Stimulated activated CD4-positive, alpha-beta T cell treated with anti-CD3 and anti-CD28 coated beads, Interleukin-15, amount 100 ng/mL, for 1 hour (primary cell): ENCODE measurements at places on chromosomes 1 and 21.

GRCh38 chr1:46757956-46758528 lies 39.1 kb upstream of the EFCAB14 start:
- DNase-seq = no peak

DNA sequence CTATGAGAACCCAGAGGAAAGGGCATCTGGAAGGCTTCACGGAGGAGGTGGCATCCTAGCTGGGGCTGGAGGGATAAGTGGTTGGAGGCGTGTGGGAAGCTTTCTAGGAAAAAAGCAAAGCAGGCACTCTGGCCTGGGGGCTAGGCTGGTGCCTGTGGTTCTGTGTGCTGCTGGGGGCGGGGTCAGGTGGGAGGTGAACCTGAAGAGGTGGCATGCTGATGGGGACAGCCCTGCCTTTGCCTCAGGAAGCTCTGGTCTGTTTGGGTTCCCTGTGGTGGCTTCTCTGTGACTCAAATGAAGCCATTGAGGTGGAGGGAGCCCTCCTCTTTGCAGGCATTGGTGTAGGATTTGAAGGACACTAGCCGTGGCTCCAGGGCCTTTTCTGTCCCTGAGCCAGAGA lies 221.6 kb upstream of the POU3F1 start:
- no peak for DNase-seq

GRCh38 chr21:28126521-28127174 lies 866.0 kb downstream of the LTN1 start:
- no peak for DNase-seq

- no peak for DNase-seq
These were observed 66.4 kb downstream of the LRRC8D start for GRCh38 chr1:89887270-89887669.

GRCh38 chr21:33112151-33112550 lies 42.2 kb downstream of the OLIG1 start:
- no peak for DNase-seq

DNA sequence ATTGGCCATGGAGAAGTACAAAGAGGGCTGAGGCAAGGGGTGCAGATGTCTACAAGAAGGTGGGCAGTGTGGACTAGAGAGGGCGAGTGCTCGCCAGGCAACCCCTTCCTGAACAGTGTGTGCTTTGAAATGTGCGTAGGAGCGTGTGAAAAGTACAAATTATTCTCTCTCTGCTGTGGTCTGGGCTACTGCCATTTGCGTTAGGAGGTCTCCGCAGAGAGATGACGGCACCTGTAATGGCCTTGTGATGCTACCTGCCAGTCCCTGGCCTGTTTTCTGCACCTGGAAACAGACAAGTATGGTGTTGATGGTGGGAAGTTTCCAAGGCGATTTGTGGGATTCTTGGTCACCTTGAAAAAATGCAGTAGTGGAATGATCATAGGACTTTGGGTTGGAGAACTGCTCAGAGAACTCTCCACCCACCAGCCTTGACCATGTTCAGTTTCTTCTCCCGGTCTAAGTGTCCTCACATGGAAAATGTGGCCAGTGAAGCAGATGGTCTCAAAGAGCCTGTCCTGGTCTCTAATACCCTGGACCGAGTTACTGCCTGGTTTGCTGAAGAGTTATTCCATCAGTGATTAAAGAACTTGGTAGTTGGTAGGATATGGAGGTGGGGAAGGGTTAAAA lies 74.5 kb downstream of the MRPS6 start:
- DNase-seq = no peak

GRCh38 chr1:40784771-40785151 lies 1.2 kb downstream of the KCNQ4 start:
- no peak for DNase-seq

GRCh38 chr1:188584119-188584518 lies 1755.4 kb downstream of the PLA2G4A start:
- no peak for DNase-seq

GRCh38 chr21:33543505-33544129 lies 779 bp downstream of the SON start:
- DNase-seq = peak; percentile 51

DNA sequence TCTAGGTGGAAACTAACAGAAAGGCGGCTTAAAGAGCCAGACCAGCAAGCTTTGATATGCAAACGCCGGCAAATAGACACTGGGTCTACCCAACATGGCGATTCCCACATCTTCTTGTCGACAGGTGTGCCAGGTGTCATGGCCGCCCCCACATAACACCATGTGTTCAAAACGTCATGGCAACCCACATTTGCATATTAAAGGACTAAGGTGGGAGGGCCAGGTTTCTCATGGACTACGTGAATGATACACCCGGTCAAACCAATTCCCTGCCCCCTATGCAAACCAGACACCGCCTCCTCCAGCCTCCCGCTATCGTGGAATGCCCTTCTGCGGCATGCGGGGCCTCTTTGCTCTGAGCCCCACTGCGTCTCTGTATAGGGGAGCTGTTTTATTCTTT lies 41.3 kb downstream of the ICOSLG start:
- DNase-seq = no peak

- no peak for DNase-seq
These were observed 40.1 kb upstream of the LRRC8D start for GRCh38 chr1:89780721-89781120.

- DNase-seq = no peak
These were observed 897 bp downstream of the EPHX4 start for GRCh38 chr1:92030656-92031107.

GRCh38 chr21:36792505-36792967 lies 93.6 kb downstream of the SIM2 start:
- DNase-seq = no peak

DNA sequence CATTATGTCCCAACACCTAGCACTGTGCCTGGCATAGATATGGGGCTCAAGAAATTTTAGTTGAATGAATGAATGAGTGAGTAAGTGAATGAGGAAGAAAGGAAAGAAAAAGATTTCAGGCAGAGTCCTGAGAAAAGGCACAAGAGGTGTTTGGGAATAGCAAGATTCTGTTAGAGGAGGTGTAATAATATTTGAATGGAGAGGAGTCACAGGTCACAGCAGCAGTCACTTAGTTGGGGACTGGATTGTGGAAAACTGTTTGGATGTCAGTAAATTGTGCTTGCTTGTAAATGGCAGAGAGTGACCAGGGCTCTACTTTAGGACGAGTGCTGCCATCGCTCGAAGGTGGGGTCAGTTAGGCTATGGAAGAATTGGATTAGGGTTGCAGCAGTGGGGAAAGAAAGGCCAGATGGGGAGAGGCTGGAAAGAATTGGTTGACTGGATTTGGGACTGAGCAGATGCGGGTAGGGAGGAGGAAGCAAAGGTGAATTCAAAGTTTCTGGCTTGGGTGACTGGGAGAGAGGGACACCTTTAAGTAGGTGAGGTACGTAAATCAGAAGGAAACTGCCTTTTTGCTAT lies 9.3 kb downstream of the CDC14A start:
- DNase-seq = no peak

DNA sequence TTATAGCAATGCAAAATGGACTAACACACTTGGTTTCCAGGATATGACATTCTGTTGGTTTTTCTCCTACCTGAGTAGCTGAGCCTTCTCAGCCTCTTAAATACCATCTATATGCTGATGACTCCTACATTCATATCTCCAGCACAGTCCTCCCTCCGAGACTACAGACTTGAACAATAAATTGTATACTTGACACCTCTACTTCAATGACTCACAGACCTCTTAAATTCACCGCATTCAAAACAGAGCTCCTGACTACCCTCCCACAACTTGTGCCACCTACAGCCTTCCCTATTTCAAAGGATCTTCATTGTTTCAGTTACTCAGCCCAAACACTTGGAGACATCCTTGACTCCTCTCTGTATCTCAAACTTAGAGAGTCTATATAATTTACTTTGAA lies 66.8 kb upstream of the ASB17 start:
- DNase-seq = no peak

- no peak for DNase-seq
These were observed 13.4 kb upstream of the ODF2L start for GRCh38 chr1:86409416-86410021.
